ENCODE measurements at places on chromosomes 11 and 22.

DNA sequence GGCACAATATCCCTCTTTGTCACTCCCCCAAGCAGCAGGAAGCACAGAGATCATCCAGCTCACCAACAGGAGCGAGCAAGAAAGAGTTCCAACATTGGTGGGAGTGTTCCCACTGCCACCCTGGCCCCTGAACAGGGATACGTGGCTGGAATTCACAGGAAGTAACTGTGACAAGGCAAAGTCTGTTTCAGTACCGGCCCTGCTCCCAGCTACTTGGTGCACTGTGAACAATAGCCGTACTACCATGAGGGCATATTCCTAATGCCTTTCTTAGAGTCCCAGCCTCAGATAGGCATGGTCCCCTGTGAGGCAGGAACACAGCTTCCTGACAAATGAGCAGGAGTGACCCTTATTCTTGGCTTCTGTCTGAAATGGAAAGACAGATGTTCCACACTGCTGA, 1.8 kb upstream of the SLC37A2 start:
- no peak for DNase-seq

- DNase-seq, result no peak
Observed at GRCh38 chr11:74465291-74465708, 2.0 kb downstream of the KCNE3 start.

DNA sequence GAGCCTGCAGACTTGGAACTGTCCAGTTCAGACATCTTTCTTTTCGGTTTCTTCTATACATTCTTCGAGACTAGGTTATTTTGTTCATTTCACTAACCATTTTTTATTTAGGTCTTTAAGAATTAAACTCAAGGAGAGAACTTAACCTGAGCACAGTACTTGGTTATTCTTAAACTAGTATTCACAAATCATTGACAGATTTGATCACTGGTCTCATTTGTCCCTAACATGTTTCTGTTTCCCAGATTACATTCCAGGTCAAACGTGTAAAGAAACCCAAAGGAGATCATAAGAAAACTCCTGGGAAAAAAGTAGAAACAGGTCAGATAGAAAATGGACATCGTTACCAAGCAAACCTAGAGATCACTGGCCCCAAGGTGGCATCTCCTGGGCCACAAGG, 85.1 kb downstream of the TTC17 start:
- DNase-seq, result no peak

GRCh38 chr11:109035284-109035683, 370.4 kb downstream of the DDX10 start:
- no peak for DNase-seq

- DNase-seq, result peak; percentile 43
Observed at GRCh38 chr11:120929664-120930154, 94.2 kb upstream of the TBCEL start.

- DNase-seq, result no peak
Observed at GRCh38 chr11:29676993-29677392, 339.8 kb downstream of the KCNA4 start.

DNA sequence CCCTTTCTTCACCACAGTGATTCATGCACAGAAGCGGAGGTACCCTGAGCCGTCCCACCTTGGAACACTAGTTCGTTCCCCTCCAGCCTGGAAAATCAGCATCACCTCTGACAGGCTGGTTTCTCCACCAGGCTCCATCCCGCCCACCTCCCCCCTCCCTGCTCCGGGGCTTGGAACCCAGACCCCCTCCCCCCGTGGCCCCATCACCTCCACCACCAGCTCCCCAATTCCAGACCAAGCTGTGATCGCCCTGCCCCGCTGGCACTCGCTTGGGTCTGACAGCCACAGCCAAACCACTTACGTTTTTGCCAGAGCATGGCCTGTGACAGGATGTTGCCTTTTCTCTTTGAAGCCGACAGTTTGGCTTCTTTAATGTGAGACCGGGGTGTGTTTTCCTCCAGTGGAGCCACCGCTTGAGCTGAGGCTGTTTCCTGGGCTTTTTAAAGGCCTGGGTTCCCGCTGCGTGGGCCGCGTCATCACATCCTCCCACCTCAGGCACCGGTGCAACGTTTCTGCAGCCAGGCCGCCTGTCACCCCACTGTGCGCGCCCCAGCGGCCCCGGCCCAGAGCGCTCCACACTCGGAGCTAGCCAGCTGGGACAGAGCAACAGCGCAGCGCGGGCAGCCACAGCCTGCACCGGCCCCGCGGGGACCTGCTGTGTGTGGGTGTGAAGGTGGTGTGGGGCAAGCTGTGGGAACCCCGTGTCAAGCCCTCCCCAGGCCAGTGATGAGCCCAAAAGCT, at the start of gene POU2AF1:
Gene POU2AF1 (minus strand): TSS at position 415 of the 741 bp plus-strand sequence. CDS start 98 bp downstream, at position 317.
- DNase-seq, result peak; percentile 56

DNA sequence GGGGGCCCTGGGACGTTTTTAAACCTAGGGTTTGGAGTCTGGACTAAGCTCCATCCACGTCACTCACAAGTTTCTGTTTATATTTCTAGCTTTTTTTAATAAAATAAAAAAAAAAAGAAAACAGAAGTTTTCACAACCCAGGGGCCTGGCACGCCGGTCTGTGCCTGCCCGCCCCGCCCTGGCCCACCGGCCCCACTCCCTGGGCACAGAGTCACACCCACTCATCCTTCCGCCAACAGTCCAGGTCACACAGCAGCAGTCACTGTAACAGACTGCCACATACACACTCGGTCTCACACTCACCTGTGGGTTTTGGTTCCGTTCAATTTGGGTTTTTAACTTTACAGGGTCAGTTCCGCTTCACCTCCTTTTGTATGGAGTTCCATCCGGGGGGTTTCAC, 5.3 kb upstream of the ACR start:
- DNase-seq, result no peak

- no peak for DNase-seq
Observed at GRCh38 chr11:81979448-81979847, 754.2 kb downstream of the FAM181B start.

DNA sequence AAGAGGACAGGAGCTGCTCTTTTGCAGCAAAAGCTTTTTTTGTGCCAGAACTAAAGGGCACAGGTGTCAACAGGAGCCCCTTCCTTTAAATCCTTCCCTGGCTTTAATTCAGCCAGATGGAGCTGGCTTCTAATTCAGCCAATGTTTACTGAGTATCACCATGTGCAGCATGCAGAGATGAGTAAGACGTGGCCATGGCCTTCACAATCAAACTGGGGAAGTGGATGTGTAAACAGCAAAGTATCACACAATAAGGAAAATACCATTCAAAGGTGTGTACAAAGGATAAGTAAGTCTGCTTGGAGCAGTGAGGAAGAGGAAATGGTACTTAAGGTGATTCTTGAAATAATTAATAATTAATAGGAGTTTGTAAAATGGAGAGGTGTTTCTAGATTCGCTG, 243.4 kb downstream of the NXPE2 start:
- no peak for DNase-seq

- no peak for DNase-seq
Observed at GRCh38 chr11:31821235-31821764, 10.2 kb upstream of the PAX6 start.

- DNase-seq, result no peak
Observed at GRCh38 chr11:118230088-118230487, 5.3 kb upstream of the JAML start.

DNA sequence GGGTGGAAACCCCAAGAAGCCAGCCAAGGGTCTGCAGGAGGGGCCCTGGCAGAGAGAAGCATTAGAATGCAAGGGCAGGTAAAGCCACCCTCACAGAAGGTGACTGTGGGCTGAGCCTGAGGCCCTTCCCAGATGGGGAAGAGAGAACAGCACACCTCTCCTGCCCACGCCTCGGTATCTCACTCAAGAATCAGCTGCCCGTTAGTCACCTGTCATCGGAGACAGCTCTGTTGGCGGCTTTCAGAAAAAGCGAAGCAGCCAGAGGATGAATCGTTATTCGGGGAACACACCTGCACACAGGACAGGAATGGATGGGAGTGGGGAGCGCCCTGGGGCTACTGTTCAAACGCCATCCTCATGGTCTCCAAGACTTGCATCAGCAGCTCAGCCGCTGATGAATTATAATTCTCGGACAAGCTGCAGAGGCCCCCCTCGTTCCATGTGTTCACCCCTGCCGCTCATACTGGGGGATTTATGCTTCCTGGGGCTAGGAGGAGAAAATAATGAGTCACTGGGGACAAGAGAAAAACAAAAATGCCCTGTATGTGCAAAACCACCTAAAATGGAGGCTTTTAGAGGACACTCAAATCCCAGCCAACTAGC, 21.6 kb upstream of the TMA7B start:
- no peak for DNase-seq

GRCh38 chr11:125320347-125321076, 156.0 kb downstream of the PKNOX2 start:
- DNase-seq, result no peak

- DNase-seq, result no peak
Observed at GRCh38 chr22:35616043-35616442, 1.1 kb downstream of the MB start.

GRCh38 chr11:60357771-60358170, 20.6 kb upstream of the MS4A7 start:
- no peak for DNase-seq

DNA sequence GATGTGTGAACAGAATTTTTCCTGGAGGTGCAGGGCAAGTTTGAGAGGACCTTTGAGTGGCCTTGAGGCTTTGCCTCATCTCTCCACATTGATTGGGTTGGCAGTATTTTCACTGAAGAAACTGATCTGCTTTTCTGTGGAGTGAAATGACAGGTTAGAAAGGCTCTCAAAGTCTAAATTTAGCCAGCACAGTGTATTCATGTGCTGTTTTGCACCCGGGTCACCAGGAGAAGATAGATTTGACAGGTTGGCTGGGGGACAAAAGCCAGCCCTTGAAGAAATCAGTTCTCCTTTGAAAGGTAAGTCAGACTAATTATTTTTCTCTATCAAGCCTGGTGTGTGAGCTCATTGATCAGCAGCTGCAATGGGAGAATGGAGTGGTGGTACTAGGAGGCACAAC, 152.9 kb downstream of the DBX1 start:
- DNase-seq, result no peak

GRCh38 chr11:19872512-19873145, 160.0 kb downstream of the NAV2 start:
- DNase-seq, result no peak

DNA sequence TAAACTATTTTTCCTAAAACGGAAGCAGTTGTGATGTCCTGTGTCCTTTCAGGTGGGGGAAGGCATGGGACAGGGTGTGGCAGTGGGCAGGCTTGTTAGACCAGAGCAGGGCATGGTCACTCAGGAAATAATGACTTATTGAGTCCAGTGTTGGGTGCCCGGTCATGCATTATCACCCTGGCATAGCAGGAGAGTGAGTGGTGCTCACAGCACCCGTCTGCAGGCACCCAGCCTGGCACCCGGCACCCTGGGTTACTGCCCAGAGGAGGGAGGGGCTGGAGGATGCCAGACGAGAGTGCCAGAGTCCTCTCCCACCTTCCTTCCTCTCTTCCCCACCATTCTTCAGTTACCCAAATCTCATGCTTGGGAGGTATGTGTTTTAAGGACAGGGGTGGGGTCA, 59.1 kb downstream of the ST3GAL4 start:
- no peak for DNase-seq

GRCh38 chr22:30423301-30423958, 2.1 kb upstream of the MTFP1 start:
- DNase-seq, result no peak

- peak; percentile 16 for DNase-seq
Observed at GRCh38 chr11:20055312-20055711, 105.0 kb downstream of the DBX1 start.

DNA sequence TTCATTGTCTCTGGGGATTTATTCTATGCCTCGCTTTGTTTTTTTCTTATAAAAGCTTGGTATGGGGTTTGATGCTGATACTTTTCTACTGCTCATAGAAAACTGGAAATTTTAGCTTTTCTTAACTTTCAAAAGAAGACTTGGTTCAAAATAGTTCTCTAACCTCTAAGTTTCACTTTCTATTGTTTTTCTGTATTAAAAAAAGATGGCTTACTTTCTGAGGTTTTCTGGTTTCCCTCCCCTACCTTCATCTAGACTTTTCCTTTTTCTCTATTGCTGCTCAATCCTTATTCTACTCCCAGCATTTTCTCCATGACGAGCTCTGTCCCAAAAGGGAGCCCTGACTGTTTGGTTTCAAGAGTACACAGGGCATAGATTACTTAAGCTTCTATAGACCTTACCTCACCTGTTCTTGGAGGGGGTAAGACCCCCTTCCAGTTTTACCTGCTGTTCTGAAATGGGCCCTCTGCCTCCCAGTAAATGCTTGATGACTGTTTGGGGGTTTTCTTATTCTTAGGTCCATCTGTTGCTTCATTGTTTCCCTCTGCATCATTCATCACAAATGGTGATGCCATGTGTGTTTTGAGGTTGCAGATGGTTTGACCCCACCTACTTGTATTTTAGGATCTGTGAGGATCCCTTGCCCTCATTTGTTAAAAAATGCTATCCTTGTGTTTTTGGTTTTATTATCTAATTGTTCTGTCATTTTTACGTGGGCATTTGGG, 29.5 kb downstream of the DNHD1 start:
- DNase-seq, result no peak

- DNase-seq, result no peak
Observed at GRCh38 chr11:57512646-57513451, 2.7 kb downstream of the SLC43A1 start.

DNA sequence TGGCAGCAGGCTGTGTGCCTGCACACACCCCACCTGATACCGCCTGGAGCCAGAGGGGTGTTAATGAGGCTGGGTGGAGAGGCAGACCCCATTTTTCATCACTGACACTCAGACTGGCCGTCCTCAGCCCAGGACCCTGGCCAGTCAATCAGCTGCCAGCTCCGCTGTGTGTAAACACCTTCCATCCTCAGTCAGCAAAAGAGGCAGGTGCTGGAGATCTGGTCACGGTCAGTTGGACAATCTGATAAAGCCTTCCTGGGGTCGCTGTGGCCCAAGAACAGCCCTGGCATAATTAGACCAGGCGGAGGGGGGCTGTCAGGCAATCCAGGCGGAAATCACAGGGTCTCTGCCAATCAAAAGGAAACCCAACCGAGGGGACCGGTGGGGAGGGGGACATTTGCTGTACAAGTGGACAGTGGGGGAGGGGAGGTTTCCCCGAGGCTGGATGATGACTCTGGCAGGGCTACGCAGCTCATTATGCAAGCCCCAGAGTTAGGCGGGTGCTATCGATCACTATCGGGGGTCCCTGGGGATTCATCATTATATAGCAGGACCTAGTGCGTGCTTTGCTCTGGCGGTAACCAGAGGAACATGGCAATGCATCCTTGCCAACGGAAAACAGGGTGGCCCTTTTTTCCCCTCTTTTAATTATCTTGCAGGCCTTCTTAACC, 72.9 kb downstream of the ABTB2 start:
- DNase-seq, result no peak

DNA sequence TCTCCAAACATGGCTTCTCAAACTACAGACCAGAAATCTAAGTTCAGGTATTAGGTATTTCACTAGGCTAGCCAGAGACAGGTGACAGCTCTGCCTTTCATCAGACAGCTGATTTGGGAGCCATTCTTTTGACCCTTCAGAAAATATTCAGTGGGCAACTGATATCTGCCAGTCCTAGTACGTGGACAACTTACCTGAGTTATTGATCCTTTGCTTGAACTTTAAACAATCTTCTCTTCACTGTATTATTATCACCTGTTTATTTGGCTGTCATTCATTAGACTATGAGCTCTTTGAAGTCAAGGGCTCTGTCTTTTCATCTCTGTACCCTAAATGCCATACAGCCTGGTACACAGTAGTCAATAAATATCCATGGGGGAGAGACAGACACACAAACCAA, 17.2 kb downstream of the TRIM66 start:
- DNase-seq, result no peak
